ENCODE measurements at places on chromosomes 2 and 18.
A peak's percentile ranks its signal among the peaks of the same experiment; 100 is the strongest.

DNA sequence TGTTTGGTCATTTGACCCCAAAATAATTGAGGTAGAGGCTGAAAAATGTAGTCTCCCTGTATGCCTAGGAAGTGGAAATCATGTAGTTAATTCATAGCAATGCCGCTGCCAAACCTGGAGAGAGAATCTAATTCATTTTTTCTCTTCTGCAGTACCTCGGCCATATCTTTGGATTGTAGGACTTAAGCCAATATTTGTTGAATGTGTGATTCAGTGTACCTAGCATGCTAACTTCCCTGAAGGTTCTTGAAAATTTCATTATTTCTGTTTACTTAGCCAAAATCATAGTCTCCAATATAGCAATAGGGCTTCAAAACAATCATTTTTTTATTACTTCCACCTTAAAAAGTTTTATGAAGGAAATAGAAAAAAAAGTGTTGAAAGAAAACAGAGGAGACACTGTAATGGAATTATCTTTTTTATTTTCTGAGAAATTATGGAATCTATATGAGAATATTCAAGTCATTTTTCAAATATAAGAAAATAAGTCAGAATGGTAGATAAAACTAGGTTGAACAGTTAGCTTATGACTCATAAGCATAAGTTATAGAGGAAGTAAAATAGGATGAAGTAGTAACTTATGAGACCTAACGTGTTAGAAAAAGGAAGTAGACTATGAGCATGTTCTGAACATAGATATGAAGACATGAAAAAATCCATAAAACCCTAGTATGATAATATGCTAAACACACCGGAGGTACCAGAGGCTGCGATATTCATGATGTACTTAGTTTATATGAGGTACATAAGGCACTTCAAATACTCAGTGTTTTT, 35.2 kb upstream of the CDH19 start:
- no peak for DNase-seq

DNA sequence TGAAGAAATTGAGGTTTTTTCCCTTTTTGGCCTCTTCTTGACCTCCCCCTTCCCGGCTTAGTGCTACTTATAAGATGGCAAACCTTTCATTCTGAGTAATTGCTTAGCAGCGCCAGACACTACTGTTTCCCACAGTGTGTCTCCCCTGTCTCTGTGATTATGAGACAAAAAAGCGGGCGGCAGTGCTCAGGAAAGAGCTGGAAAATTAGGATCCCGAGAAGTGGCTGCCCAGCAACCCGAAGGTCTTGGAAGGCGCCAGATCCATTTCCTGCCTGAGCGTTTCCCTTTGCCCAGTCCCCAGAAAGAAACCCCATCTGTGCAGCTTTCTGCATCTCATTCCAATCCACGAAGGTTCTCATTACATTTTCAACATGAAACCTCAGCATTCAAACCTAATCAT, 191.9 kb upstream of the APCDD1 start:
- DNase-seq, result no peak

- DNase-seq, result no peak
These were observed 124.1 kb downstream of the ANKRD30BL start for GRCh38 chr2:132037527-132038178.

GRCh38 chr2:128320906-128321771, 2.5 kb upstream of the HS6ST1 start:
- DNase-seq, result no peak

DNA sequence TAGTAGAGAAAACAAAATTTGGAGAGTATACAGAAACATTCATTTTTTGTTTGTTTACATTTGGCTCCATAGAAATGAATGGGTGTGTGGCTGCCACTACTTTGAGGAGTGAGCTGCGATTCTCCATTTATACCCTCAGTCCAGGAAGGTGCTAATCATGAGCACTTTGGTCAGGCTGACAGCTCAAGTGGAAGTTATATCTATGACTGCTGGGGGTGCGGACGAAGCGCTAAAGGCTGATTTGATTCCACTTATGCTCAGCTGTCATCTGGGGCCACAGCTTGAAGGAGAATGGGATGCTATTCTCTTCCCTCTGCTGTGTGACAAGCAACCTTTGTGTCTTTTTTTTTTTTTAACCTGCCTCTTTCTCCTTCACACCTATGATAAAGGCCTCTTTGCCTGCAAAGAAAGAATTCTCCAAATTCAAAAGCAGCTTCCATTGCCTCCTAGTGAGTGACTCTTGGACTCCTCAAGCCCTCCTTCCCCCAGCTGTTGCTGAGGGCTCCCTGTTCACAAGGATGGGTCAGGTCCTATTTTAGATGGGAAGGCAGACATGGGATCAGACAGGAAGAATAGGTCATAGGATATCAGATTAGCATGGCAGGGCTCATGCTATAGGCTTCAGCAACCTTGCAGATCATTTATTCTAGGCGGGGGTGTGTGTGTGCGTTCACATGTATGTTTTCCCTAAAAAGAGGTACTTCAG, 201.6 kb downstream of the SETBP1 start:
- no peak for DNase-seq

DNA sequence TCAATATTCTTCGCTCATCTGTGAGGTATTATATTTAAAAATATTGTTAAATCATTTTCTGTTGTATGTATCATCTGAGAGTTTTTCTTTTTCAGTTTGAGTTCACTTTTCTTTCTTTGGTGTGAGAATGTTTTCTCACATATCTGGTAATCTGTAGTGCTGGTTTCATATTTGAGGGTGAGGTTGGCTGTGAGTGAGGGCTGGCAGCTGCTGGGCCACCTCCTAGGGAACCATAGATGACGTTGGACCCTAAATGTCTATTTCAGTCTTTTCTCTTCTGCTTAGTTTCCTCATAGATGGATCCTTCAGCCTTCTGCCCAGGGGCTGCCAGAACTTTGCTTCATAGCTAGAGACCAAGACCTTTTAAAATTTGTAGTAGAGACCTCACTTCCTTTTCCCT, 33.5 kb downstream of the MGAT5 start:
- DNase-seq, result no peak

GRCh38 chr2:214679736-214680135, 129.7 kb downstream of the BARD1 start:
- DNase-seq, result no peak

GRCh38 chr2:192146069-192147015, 48.4 kb downstream of the TMEFF2 start:
- DNase-seq, result no peak

- DNase-seq, result no peak
These were observed 27.5 kb upstream of the GBX2 start for GRCh38 chr2:236195726-236196125.

DNA sequence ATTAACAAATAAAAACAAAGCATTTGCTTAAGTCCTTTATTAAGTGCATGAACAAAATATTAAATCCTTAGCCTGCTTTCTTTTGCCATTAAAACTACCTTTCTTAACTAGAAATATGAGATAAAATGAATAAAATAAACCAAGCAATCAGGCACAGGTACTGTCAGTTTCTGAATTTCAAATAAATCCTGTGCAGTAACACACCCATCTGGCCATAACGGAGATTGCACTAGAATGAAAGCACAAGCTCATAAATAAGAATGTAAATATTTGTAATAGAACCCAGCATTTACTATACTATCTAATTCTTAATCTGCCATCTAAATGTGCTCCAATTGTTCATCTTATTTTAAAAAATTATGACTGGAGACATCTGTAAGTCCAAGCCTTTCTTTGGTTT, 31.9 kb downstream of the PRKRA start:
- no peak for DNase-seq

- no peak for DNase-seq
These were observed 180.9 kb upstream of the ACVR2A start for GRCh38 chr2:147663962-147664361.

DNA sequence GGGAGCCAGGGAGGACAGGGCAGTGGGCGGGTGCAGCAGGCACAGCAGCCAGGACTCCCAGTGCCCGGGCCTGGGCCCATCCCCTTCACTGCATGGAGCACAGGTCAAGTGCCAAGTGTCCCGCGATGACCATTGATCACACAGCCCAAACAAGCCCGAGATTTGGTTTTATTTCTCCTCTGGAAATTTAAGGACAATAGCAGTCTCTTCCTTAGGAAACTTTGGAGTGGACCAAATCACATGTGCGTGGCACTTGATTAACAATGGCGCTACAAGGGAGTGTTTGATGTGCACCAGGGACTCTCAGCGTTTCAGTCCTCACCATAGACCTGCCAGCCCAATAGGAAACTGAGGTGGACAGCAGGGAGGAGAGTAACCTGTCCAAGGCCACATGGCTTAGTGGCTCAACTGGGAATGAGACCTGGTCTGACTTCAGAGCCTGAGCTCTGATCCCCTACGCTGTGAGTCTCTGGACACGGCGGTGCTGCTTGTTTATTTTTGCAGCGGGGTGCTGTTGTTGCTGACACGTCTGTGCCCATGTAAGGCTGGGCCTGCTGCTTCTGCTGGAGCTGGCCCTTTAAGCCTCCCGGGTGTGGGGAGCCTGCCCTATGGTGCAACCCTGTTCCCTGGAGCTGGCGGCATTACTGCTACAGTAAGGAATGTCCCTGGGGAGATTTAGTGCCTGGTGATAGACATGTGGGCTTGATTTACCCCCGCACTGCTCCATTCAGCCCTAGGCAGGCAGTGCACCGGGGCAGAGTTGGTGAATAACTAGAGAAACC, 194.2 kb downstream of the INHBB start:
- DNase-seq, result peak; percentile 66

DNA sequence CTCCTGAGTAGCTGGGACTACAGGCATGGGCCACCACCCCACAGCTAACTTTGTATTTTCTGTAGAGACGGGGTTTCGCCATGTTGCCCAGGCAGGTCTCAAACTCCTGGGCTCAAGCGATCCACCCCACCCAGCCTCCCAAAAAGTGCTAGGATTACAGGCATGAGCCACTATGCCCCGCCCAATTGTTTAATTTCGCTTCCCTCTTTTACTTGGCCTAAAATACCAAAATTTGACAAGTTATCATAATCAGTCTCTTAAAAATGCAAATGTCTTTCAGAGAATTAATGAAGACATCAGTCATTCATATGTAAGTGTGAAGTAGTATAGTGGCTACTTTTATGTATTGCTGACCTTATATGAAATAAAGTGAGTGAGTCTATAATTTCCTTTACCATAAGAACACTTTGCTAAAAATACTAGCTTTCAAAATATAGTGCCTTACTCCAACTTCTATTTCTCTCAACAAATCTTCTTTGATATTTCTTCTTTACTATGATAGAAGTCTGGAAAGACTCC, 9.8 kb downstream of the FBXO11 start:
- DNase-seq, result no peak

- DNase-seq, result no peak
These were observed 377.4 kb upstream of the CRIM1 start for GRCh38 chr2:35978218-35978617.

DNA sequence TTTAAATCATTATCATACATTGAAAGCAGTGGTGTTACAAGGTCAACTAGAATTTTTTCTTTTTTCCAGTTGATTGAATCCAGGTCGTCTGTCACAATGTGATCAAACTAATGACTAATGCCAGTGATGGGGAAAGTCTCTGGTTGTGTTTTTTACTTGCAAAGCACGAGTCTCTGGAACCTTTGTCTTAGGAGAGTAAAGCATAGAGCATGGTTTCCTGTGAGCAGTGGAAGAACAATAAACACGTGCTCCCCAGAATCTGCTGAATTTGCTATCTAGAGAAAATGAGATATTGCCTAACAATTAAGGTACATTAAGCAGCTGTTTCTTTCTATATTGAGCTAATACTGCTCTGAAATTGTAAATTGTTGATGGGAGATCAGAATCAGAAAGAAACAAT, 1332.4 kb upstream of the TMEFF2 start:
- DNase-seq, result no peak

DNA sequence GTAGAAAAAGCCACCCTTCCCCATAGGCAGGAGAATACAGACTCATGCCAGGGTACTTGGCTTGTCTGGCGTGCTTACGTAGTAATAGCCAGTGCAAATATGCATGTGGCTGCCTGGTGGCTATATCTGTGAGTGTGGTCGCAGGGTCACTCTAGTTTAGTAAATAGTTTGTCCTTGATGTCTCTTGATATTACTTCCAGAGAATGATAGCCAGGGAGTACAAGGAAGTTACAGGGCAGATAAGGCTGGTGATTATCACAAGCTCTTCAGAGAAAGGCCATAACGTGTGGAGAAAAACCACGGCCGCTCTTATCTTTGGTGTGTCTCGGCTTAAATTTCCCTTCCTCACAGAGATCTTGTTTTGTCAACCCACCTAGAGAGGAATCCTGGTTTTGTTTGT, 54.3 kb upstream of the SLC39A10 start:
- no peak for DNase-seq

DNA sequence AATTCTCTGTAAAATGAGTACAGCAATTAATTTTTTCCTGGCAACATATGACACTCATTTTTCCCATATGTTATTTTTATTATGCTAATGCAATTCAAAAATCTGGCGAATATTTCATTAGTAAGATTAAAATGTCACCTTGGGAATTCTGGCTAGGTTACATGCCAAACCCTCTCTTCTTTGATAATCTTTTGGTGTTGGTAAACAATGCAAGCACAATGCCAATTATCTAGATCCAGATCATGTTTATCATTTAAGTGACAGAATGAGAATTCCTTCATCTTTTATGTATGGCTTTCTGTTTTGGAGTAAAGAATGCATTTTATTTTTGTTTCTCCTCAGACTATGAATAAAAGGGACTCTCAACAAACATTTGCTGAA, 33.7 kb downstream of the GPR75 start:
- no peak for DNase-seq

DNA sequence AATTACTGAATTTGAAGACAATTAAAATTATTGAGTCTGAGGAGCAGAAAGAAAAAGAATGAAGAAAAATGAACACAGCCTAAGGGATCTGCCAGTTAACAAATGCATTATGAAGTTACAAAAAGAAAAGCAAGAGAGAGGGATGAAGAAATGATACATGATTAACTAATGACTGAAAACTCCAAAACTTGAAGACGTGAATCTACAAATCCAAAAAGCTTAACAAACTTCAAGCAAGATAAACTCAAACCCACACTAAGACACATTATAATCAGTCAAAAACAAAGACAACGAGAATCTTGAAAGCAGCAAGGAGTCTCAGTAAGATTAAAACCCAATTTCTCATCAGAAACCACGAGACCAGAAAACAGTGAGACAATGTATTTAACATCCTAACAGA, 15.6 kb downstream of the RPRD1A start:
- no peak for DNase-seq

GRCh38 chr2:222900354-222900753, 39.5 kb downstream of the ACSL3 start:
- no peak for DNase-seq

GRCh38 chr2:24850944-24851343, 57.7 kb downstream of the CENPO start:
- no peak for DNase-seq

GRCh38 chr2:211035548-211036185, 479.3 kb downstream of the CPS1 start:
- no peak for DNase-seq

- DNase-seq, result no peak
These were observed 206.5 kb upstream of the TCF4 start for GRCh38 chr18:55794288-55795052.

GRCh38 chr2:217791551-217791950, 211.2 kb downstream of the TNS1 start:
- no peak for DNase-seq

DNA sequence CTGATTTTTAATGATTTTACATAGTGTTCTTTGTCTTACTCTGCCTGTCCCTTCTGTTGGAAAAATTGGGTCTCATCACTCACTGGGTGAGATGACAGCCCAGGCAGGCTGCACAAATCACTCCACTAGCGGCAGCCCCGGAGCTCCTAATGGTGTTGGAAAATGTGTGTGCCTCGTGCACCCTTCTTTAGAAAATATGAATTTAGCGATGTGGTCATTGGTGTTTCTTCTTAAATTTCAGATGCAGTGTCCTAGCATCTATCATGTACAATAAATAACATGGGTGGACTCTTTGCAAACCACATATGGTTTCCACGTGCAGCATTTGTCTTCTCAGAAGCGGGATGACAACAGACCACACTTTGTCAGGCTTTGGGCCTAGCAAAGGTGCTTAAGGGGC, 194.2 kb downstream of the ACKR3 start:
- DNase-seq, result no peak
